ENCODE measurements at places on chromosomes 2 and 18.

DNA sequence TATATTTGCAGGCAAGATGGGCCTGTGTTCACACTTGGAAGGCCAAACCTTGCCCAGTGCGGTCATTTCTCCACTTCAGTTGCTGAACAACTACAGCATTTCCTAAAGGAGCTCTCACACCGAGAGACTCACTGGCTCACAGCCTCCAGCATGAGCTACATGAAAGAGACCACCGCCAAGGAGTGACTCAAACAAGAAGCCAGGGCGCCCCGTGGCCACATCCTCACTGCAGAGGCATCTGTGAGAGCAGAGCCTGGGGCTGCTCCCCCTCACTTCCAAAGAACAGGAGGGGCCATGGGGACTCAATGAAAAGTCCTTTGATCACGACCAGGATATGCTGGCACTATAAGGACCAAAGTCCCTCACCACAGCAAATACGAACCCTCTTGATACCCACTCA is 50.0 kb downstream of the TMEM163 start:
- no peak for DNase-seq

GRCh38 chr2:66661253-66662173 is 226.6 kb downstream of the MEIS1 start:
- no peak for DNase-seq

GRCh38 chr2:216539791-216540241 is 41.2 kb downstream of the RPL37A start:
- no peak for DNase-seq

DNA sequence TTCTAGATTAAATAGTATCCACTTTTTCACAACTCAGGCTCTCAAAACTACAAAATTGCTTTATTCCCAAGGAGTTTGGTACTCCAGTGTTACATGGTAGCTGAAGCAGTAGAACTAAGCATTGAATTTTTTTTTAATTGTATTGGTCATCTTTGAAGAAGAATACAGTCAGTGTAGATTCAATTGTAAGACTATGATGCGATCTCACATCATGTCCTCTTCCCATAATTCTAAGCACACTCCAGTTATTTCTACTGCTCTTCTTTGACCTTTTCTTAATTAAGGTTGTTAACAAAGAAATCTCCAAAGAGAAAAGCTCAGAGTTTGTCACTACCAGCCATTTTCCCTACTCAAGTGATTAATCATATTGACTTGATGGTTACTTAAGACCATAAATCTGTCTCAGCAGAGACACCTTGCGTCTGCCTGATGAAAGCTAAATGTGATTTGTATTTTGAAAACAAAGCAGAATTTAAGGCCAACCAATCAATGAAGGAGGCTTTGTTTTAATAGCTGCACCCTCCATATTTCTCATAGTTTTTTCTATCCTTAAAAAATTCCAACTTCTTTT is 130.2 kb downstream of the DTNA start:
- DNase-seq = no peak

- DNase-seq = no peak
Measured at GRCh38 chr2:120949027-120949956, 213.6 kb downstream of the GLI2 start.

GRCh38 chr2:176525086-176525485 is 255.8 kb downstream of the MTX2 start:
- DNase-seq = no peak

- DNase-seq = no peak
Measured at GRCh38 chr2:70396612-70397011, 94.7 kb upstream of the FAM136A start.

DNA sequence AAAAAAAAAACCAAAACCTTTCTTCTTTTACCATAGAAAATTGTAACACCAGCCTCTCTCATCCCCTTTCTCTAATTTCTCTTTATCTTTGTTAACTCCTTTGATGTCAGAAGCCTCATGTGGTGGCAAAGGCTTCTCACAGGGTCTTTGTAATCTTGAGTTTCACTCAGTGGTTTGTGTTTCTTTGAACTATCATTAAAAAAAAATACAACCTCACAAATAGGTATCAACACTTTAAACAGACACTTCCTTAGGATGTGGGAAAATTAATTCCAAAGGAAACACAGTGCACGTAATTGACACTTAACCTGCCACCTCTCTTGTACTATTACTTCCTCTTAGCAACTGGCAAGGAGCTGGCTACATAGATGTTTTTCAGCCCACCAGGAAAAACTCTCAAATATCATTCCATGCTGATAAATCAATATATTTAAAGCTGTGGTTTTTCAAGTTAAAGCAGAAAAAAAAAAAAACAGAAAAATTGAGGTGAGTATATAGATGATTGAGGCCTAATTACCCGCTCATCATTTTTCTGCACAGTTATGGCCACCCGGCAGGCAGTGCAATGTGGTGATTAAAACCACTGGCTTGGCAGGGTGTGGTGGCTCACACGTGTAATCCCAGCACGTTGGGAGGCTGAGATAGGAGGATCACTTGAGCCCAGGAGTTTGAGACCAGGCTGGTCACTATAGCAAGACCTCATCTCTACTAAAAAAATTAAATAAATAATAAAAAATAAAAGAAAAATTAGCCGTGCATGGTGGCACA is 193.5 kb downstream of the MYO3B start:
- no peak for DNase-seq

DNA sequence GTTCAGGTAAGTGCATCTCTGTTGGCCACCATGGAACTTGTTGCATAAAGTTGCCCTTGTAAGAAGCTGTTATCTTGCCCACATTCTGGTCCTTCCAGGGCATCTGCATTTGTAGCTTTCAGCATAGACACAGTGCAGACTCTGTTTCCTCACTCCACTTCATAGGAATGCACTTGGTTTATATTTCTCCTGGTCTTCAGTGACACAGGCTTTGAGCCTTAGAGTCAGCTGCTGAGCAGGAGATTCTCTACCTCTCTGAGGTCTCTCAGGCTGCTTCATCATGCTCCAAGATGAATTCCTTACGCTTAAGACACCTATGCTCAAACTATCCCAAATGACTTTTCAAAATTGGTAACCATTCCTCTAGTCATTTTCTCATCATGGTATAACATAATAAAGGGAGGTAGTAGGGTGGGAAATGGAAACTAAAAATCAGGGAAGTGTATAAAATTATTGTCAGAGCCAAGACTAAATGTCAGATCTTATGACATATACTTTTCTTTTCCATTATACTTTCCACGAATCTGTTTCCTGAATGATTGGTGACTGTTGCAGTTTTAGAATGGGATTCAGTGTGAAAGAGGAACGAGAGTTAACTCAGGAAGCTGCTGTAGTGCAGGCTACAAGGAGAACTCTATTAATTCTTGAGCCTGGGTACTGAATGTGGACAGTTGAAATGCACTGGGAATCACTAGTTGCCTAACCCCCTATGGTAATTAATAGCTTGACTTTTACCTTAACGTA is 72.0 kb downstream of the GALNT1 start:
- DNase-seq = no peak

- DNase-seq = no peak
Measured at GRCh38 chr18:13438507-13439056, 220.0 kb downstream of the LDLRAD4 start.

GRCh38 chr2:10489842-10490555 is 41.9 kb upstream of the ODC1 start:
- no peak for DNase-seq

- no peak for DNase-seq
Measured at GRCh38 chr18:74916773-74917393, 292.1 kb downstream of the PTGR3 start.

DNA sequence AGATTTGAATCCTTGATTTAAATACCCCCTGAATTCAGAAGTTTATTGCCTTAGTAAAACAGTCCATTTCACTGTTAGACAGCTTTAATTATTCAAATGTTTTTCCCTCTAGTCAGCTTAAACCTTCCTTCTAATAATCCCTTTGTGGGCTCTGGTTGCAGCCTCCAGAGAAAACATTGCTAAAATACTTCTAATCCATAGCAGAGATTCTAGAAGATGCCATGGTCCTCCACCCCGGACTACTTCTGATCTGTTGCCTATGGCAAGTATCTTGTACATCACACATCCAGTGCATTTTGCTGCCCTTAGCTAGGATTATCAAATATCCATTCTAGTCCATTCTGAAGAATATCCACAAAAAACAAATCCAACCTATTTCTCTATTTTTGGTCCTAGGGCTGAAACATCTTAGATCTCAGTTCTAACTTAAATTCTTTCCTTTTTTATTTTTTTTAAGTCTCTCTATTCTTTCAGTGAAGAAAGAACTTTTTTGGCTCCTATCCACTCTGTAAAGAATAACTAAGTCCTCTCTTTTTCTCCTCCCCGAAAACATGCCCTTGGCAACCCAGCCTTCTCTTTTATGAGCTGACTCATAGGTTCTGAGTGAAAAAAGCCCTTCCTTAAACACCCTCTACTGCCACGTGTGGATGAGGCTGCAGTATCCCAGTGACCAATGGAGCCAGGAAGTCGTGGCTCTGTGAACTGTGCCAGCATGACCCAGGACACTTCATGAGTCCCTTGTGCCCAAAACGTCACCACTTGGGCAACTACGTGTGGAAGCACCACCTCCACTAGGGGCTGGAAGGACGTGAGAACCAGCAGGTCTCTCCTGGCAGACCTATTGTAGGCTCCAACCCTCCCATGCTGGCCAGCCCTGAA is 349.8 kb downstream of the TNS1 start:
- DNase-seq = peak; percentile 14

- no peak for DNase-seq
Measured at GRCh38 chr2:145258903-145259579, 739.1 kb upstream of the ZEB2 start.

DNA sequence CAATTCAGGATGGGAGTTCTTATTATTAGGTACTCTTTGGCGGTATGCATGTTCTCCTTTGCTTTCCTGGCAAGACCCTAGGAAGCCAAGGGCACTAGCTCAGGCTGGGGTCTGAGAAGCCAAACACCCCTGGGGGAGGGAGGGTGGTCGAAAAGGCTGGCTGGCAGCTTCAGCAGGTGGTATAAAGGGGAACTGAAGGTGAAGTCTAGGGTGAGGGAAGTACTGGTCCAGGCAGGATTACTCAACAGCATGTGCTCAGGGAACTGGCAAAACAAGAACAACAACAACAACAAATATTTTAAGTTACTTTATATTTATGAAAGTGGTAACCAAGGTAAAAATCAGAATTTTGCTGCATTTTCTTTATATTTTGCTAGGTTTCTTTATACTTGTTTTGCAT is 40.7 kb upstream of the PCBP1 start:
- DNase-seq = no peak

DNA sequence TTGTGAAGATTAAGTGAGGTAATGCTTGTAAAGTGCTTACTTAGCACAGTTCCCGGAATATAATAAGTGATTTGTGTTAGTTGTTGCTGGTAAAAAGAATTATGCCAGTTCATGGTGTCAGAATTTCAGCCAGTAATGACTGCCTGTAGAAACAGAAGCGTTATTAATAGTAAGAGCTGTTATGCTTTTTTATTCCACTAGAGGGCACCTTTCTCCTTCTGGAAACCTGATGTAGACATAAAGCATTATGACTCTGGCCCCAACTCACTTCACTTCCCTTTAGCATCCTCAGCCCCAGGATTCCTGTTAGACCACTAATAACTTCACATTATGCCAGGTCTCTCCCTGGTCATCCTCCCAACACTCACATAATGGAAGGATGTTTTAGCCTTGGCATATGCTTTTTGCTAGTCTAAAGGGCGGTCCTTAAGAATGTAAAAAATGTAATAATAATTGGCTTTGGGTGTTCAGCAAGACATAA is 34.9 kb downstream of the C18orf54 start:
- no peak for DNase-seq

GRCh38 chr2:132564065-132564464 is 105.9 kb downstream of the LYPD1 start:
- no peak for DNase-seq

DNA sequence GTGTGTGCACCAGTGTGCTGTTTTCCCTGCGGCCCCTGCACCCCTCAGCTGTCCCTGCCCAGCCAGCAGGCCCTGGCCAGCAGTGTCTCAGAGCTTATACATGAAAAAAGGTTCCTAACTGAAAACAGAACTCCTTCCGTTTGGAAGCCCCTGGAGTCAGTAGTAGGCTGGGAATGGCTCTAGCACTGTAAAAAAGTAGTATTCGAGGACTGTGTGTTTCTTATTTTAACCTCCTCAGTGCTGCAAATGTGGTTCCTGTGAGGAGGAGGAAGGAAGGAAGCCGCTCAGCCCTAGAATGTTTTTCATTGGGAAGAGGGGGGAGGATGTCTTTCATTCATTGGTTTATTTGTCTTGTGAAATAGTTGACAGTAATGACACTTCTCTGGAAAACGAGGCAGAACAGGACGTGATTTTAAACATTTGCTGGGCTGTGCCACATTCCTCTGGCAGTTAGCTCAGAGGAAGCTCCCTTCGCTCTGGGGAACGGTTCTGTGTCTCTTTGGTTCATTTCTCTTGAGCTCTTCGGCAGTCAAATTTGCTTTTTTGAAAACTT is 103.5 kb downstream of the SPTBN1 start:
- no peak for DNase-seq

DNA sequence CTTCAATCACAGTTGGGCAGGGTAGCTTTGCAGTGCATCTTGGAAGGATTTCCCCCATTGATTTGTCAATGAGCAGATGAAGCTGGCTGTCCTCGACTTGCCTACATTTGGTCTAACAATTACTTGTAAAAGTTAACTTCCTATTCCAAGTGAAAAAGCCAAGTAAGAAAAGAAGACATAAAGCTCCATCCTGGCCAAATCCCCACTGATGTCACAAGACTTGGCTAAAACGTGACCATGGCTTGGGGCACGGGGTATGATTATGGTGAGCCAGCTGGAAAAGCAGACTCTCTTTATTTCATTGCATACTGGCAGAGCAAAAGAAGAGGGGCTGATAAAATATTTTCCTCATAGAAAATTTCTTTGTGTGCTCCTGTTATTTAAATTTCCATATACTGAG is 25.4 kb upstream of the PID1 start:
- no peak for DNase-seq

DNA sequence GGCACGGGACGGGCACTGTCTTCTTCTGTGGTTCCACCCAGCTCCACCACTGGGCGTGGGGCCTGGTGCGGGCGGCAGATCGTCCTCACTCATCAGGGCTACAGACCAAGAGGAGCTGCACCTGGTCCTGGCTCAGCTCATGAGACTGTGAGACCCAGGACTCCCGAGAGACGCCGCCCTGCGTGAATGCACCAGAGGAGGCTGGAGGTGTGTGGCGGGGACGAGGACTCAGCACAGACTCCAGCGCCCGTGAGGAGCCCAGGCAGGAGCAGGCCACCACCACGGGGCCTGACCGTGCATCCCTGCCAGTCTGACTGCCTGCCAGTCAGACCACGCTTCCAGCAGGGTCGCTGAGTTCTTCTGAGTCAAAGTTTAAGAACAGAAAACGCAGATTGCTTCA is 112.5 kb upstream of the SALL3 start:
- DNase-seq = no peak

- DNase-seq = no peak
Measured at GRCh38 chr2:237625777-237626176, 1.6 kb upstream of the LRRFIP1 start.

DNA sequence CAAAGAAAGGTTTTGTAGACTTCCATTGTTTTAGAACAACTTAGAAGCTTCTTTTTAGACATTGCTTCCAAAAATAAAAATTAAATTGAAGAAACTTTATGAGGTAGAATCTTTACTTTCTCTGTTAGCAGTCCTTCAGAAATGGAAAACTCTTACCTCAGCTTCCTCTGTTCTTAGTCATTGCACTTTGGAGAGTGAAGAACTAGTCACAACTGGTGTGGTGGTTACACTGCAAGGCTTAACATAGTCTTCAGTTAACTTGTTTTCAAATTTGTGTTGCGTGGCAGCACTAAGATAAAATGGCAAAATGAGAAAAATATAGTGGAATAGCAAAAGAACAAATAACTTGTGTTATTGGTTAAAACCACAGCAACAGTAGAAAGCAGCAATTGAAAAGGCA is 332.6 kb downstream of the KIAA1328 start:
- no peak for DNase-seq

GRCh38 chr18:79516441-79516931 is 120.8 kb downstream of the NFATC1 start:
- DNase-seq = no peak

- DNase-seq = peak; percentile 19
Measured at GRCh38 chr2:85243101-85244072, 84.4 kb downstream of the TGOLN2 start.

Data from nucleus accumbens (tissue), 56 donors.